Astrocyte (in vitro differentiated cells and primary cell): ENCODE measurements at places on chromosomes 7 and 10. TPM values are rescaled to one million over a fixed set of nuclear protein-coding genes. Genes with fewer than 3 reads are reported as not detected.
A peak's percentile ranks its signal among the peaks of the same experiment; 100 is the strongest.

DNA sequence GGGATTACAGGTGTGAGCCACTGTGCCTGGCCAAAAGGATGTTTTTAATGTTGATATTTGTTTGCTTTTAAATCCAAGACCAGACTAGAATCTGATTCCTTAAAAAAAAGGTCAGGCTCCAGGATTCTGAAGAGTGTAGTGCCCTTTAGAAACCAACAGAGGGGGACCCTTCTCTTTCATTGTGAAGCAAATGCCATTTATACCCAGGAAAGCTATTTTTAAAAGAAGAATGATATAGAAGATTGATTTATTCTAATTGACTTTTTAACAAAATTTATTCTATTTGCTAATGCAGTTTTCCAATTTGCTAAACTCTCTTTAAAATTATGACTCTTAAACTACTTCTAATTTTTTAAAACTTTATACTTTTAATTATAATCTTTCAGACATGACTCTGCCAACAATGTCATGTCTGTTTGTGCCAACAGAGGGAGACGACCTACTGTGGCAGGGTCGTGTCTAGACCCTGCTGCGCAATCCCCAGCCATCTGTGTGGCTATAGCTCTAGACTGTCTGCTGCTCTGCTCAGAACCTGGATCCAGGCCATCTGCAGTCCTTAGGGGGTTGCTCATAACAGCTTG is 201.0 kb upstream of the IMMP2L start:
- H3K4me1 ChIP-seq, result no peaks in the 10 kb centered on the region
- peak; percentile 28 for DNase-seq
- no peaks in the 10 kb centered on the region for H3K36me3 ChIP-seq
- H3K27me3 ChIP-seq, result no peaks in the 10 kb centered on the region
- H3K4me3 ChIP-seq, result no peak overlapping the region
- no peak overlapping the region for H3K27ac ChIP-seq

The MYL10 gene
- total RNA-seq, result 0.73 and 2.8 TPM in 2 replicates

The PPIA gene
- 1,461 and 1,628 TPM in 2 replicates for total RNA-seq

DNA sequence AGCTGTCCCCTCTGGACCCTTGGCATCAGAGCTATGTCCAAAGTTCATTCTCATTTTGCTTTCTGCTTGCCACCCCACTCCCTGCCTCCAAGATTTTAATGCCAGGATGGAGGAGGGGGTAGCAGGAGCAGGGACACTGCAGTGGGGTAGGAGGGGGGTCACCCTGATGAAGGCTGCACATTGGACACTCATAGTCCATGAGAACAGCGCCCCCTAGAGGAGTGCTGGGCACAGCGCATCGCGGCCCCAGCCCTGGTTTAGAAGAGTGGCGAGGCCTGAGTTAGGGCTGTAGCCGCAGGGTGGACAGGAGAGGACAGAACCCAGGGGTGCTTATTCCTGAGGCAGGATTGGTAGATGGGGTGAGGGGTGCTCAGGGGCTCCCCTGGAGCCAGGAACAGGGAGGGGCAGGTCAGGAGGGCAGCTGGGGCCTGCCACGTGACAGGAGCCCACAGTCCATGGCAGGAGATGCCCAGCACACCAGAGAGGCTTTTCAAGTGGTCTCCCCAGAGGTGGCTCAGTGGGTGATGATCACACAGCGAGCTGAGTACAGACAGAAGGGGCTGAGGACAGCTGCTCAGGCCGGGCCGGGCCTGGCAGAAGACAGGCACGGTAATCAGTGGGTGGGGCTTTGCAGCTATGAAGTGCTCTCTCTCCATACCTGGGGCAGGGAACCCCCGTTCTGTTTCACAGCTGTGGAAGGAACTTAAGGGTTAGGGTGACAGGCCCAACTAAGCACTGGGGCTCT is 71.4 kb downstream of the NEURL1 start:
- H3K36me3 ChIP-seq, result no peaks in the 10 kb centered on the region
- peaks cover 66% of the 10 kb centered on the region for H3K27me3 ChIP-seq
- H3K4me1 ChIP-seq, result no peaks in the 10 kb centered on the region
- no peak overlapping the region for H3K4me3 ChIP-seq
- no peak for DNase-seq
- no peak overlapping the region for H3K27ac ChIP-seq
